ENCODE measurements at places on chromosomes 4 and X.

DNA sequence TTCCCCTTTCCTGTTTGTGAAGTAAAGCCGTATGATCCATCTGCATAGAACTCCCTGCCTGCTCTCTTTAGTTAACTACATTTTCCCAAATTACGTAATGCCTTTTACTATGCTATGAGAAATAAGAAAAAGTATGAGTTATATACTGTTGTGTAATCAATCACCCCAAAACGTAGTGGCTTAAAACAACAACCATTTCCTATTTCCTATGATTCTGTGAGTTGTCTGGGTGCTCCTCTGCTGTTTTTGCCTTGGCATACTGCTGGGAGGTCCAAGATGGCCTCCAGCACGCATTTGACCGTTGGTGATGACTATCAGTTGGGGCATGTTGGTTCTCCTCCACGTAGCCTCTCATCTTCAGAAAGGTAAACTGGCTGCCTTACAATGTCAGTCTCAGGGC lies 39.8 kb downstream of the BBS12 start:
- DNase-seq = no peak

DNA sequence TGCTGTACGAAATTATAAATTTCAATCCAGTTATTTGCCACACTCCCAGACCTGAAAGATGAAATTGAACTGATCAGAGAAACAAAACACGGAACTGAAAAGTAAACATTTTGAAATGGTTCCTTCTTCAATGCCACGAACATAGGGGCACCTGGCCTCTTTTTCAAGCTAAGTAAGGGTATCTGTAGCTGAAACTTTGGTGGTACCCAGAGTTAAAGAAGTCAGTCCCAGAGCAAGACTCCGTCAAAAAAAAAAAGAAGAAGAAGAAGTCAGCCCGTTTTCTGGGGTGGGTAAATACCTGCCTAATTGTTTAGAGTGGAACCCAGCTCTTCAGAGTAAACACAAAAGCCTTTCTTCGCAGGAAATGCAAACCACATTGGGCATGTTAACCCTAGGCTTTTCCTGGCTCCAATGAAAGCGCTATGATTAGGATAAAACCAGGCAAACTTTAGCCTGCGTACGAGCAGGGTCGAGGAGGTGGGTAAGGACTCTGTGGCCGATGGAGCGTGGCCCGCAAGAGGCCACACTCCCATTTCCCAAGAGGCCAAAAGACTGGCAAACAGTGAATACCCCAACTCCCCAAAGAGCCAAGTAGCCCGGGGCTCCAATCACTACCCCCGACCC lies 1.3 kb downstream of the ANTXR2 start:
- DNase-seq = no peak

DNA sequence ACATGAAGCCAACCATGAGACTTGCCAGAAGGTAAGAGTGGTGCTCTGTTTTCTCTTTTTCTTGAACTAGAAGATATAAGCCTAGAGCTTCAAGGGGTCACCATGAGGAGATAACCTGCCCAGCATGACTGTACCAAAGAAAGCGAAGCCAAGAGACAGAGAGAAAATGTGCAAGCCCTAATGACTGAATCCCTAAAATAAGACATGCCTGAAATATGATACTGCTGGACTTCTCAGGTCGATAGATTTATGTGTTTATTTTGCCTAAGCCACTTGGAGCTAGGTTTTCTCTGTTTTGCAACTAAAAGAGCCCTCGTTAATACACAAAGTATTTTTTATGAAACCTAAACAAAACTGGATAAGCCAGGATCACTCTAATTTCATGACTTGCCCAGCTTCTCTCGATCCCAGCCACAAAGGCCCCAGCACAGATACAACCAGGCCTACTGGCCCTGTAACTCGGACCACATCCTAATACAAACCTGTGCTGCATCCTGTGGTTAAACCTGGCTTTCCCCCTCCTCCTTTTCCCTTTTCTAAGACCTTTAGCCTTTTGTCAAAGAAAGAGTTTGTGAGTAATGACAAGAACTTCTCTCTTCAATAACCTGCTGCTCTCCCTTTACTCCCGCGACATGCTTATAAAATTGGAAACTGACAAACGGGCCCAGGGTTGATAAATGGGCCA lies 185.8 kb downstream of the APBB2 start:
- DNase-seq = peak; percentile 6

GRCh38 chrX:124223524-124223923 lies 108.9 kb upstream of the TEX13D start:
- no peak for DNase-seq

- DNase-seq = no peak
Measured at GRCh38 chr4:168876106-168876505, 133.9 kb downstream of the CBR4 start.

- DNase-seq = no peak
Measured at GRCh38 chr4:43816116-43816515, 632.5 kb downstream of the KCTD8 start.

GRCh38 chrX:44401151-44401550 lies 57.7 kb upstream of the EFHC2 start:
- no peak for DNase-seq

- DNase-seq = peak; percentile 19
Measured at GRCh38 chrX:12497832-12498591, 293.2 kb upstream of the PRPS2 start.

DNA sequence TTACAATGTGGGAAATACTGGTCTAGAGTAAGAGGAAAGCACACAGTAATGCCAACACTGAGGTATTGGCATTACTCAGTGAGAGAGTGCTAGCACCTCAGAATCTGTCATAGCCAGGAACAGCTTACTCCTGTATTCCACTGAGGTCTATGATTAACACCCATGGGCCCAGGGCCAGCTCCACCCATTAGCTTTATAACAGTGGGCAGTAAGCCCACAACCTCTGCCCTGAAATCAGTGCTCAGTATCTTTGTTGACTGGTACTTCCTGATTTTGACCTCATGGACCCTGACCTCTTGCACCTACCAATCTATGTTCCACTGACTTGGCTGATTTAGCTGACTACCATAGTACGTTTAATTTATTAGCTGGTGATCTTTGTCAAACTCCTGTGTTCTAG lies 56.1 kb downstream of the LANCL3 start:
- DNase-seq = no peak

DNA sequence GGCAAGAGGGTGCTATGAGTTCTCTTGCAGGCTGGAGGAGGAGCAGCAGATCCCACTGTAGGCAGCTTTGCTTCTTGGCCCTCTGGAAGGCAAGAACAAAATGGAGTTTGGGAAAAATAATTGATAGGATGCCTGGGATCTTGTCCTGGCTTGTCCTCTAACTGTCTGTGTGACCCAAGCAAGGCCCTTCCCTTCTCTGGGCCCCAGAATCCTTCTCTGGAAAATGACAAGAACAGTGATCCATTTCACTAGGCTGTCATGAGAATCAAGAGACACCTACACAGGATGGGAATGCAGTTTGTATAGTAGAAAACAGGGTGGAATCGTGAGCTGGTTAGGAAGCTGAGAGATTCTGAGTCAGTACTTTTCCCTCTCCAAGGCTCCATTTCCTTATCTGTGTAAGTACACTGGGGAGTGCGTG lies 133.3 kb downstream of the PJA1 start:
- no peak for DNase-seq

GRCh38 chr4:103046416-103047290 lies 27.1 kb upstream of the SLC9B1 start:
- peak; percentile 62 for DNase-seq

- DNase-seq = no peak
Measured at GRCh38 chr4:176054942-176055341, 10.7 kb upstream of the WDR17 start.

- DNase-seq = no peak
Measured at GRCh38 chr4:95701500-95702170, 138.3 kb upstream of the PDHA2 start.

GRCh38 chr4:72186714-72187113 lies 154.9 kb downstream of the NPFFR2 start:
- no peak for DNase-seq

GRCh38 chrX:79412972-79413371 lies 45.8 kb upstream of the ITM2A start:
- peak; percentile 9 for DNase-seq

- no peak for DNase-seq
Measured at GRCh38 chr4:69650872-69651271, 2.2 kb downstream of the UGT2A1 start.

DNA sequence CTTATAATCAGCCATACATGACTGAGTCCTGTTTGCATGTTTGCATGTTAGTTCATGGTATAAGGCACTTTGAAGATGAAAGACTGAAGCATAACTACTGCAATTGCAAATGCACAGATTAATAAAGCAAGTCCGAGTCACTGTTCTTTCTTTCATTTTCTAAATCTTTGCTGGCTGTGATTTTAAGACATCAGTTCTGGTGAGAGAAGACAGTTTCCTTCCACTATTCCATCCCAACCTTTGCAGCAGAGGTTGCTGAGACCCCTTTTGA lies 28.3 kb downstream of the RASL11B start:
- no peak for DNase-seq

- DNase-seq = peak; percentile 14
Measured at GRCh38 chr4:105149771-105150170, 3.1 kb downstream of the TET2 start.

- DNase-seq = peak; percentile 39
Measured at GRCh38 chrX:35380808-35381700, 417.1 kb upstream of the MAGEB16 start.

GRCh38 chr4:147862043-147862692 lies 130.3 kb downstream of the ARHGAP10 start:
- DNase-seq = no peak

- DNase-seq = no peak
Measured at GRCh38 chr4:1315306-1315705, 25.6 kb downstream of the MAEA start.

GRCh38 chr4:47217291-47217690 lies 185.9 kb downstream of the GABRB1 start:
- DNase-seq = no peak

- DNase-seq = peak; percentile 15
Measured at GRCh38 chrX:44017676-44018075, 44.5 kb upstream of the NDP start.

DNA sequence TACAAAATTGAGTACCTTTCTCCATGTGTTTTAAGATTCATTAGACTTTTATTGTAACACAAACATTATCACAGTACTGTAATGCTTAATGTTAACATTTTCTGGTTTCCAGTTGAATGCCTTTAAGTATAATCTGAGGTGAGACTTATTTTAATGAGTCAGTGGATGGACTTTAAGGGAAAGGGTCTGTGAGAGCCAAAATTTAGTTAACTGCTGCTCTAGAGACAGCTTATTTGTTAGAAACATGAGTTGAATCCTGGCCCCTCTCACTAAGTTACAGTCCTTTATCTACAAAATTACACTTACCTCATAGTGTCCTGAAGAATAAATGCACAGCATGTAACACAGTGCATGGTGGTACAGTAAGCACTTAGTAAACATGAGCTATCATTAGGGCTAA lies 66.0 kb downstream of the PGRMC2 start:
- DNase-seq = no peak

GRCh38 chr4:72761368-72762038 lies 192.5 kb upstream of the ADAMTS3 start:
- no peak for DNase-seq

- peak; percentile 80 for DNase-seq
Measured at GRCh38 chr4:88033309-88033708, 25.9 kb downstream of the PKD2 start.

DNA sequence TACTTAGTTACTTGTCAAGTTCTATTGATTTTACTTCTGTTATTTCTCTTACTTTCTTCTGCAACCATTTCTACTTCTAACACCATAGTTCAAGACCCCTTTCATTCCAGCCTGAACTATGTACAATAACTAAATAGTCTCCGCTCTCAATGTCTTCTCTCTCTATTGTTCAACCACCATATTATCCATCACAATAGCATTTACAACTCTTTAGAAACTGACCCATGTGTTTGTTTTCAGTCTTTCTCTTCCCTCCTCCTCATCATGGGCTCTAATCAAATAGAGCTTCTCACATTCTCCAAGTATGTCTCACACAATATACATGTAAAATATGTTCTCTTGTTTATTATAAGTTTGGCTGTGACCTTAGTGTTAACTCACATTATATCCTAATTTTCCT lies 143.6 kb downstream of the ZAR1 start:
- DNase-seq = no peak

- no peak for DNase-seq
Measured at GRCh38 chr4:118410138-118410537, 57.3 kb upstream of the PRSS12 start.

DNA sequence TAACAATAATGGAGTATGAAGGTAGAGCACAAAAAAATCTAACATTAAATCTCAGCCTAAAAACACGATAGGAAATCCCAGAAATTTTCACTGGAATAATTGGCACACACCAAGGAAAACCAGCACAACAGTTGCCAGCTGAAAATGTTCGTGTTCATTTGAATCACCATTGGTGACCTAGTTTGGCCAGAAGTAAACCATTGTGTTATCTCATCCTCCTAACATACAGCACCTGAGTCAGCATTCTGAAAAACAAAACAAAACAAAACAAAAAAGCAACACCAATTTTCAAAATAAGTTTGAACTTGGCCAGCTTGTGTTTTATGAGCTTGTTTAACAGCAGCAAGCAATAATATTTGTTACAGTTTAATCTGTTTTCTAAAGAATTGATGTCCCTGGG lies 41.1 kb downstream of the UCHL1 start:
- DNase-seq = no peak

DNA sequence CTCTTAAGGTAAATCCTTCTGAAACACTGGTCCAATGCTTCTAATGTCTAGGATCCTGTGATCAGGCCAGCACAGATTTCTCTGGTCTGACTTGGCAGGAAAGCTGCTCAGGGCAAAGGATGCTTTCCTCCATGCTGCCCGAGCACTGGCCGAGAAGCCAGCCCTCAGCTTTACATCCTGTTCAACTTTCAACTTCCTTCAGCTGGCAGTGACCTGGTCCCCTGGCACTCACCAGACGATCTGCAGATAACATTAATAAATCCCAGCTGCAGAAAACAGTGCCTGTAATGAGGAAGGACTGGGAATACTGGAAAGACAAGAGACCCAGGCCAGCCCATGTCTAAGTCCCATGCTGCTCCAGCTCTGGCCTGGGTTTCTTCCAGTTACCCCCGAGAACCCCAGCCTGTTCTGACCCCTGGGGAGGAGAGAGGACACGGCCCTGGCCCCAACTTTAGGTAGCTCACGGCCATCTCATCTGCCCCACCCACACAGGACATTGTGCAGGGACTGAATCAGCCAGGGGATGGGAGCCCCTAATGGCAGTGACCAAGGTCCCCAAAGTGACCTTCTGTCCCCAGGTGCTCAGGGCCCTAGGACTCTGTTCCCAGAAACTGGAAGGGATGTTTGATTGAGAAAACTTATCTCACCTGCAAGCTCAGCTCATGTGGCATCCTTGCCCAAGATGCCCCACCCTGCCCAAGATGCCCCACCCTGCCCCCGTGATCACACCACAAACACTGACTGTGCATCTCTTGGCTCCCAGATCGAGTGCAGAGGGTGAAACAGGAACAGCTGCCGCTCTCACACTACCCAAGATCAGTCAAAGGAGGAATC lies 28.0 kb downstream of the JAKMIP1 start:
- DNase-seq = no peak

DNA sequence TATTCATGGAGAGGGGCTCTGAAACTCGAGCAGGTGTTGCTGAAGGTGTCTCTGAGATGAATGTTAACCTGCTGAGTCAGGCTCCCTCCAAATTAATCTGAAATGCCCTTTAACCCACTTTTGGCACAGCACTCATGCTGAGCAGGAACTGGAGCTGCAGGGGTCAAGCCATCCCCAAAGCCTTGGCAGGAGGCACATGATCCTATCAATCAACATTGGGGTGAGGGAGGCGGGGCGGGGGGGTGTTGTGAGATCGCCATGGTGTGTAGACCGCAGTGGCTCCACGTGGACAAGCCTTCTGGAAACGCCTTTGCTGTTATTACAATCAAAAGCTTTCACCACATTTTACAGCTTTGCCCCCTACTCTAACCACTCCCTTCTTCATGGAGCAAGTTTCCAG lies 16.5 kb downstream of the ENPP6 start:
- no peak for DNase-seq
